ENCODE measurements at places on chromosomes 3 and 15.

GRCh38 chr3:167814441-167814951, 79.0 kb downstream of the SERPINI1 start:
- DNase-seq: no peak

DNA sequence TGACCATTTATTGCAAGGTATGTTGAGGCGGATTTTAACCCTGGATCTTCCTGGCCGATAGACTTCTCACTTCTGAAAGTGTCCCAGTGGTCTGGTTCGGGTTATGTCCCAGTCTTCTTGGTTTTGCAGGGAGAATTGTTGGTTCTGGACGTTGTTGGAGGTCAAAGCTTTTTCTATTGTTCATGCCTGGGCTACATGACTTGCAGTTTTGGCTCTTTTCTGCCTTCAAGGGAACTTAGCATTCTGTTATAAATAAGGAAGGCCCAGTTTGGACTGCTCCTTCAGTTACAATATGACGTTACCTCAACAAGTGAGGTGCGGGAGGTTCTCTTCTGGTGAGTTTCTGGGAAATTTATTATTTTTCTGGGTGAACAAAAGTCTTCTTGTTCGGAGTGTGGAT, 614.3 kb downstream of the DIPK2A start:
- no peak for DNase-seq

DNA sequence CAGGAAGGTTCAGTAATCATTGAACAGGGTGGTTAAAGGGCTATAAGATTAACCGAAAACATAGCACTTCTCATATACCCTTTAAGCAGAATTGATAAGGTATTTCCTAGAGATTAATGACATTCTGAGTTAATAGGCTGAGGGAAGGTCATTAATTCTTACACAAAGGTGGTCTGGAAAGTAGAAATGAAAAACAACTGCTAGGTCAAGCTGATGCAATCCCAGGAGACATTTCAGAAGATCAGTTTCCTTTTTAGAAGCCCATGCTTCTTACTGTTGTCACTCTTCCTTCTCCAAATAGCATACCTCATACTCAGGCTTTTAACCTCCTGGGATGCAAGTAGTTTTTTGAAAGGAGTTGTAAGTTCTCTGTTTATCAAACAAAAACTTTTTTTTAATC, 8.8 kb downstream of the FILIP1L start:
- DNase-seq: no peak

DNA sequence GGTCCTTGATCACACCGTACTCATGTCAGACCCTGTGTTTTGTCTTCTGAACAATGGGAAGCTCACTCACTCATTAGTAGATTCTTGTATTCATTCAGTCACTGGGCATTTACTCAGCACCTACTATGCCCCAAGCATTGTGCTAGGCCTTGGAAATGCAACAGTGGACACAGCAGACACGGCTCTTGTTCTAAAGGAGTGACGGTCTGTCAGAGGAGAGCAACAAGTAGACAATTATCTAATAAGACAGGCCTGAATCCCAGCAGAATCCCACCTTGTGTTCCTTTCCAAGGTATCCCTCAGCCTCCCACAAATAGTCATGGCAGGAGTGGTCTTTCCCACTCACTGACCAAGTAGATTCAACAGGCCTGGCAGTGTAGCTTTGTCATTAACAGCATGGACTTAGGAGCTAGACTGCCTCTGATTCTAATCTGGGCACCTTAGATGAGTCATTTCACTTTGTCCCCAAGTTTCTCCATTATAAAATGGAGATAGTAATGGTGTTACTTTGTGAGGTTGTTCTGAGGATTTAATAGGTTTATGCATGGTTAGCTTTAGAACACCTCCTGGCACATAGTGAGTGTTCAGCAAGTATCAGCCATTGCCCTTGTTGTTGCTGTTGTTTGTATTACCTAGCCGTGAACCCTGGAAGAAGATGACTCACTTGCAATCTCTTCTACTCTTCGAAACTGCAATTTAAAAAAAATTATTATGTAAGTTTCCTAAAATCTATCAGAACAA, 69.1 kb downstream of the SSUH2 start:
- DNase-seq: no peak

- DNase-seq: peak; percentile 66
Observed at GRCh38 chr3:49020330-49021212, 1.4 kb upstream of the NDUFAF3 start.

- DNase-seq: no peak
Observed at GRCh38 chr15:71131601-71132362, 16.5 kb downstream of the THSD4 start.

DNA sequence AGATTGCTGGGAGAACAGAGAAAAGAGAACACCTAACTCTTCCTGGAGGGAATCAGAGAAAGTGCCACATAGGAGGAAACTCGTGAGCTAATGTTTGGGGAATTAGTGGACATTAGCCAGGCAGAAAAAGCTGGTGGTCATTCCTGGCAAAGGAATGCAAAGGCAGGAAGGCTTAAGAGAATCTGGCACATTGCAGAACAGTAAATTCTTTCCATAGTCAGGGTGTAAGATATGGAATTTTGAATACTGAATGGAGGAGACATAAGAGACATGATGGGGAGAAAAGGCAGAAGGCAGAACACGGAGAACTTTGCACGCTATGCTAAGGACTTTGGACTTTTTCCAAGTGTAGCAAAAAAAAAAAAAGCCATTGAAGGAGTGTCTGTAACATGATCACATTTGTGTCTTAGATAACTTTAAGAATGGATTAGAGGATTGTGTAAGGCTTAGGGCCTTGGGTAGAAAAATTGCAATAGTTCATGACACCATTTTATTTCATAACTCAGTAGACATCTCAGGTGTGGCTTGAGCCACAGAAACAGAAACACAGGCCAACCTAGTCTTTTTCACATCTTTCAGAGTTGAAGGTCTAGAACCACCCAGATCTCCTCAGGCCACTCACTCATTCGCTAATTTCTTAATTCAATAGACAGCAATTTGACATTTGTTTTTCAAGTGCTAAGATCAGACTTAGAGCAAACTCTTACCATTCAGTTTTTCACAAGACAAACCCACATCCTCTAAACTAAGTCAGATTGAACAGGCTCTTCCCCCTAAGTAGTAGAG, 31.2 kb upstream of the CCDC80 start:
- DNase-seq: no peak

DNA sequence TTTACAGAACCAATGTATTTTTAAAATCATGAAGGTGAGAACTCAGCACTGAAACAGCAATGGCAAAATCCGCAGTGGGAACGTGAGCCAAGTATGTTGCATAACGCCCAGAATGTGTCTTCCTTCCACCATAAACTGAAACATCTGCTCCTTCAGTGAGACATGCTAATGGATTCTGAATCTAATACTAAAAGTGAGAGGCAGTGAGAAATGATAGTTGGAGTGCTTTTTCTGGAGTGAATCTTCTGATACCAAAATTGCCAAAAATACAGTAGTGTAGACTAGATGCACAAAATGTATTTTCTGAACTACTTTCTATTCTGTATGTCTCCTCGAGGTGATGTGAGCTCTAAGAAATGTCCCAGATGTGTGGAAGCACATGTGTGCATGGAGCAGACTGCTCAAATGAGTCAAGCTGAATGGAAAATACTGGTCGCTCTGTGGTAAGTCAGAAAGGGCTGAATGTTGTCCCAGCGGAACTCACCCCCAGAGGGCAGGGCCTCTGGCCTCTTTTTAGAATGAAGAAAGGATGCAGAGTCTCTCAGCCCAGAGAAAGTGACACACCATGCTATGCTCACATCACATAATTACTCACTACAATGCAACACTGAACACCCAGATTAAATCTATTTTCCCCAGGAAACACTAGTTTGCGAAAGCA, 73.0 kb downstream of the ATP10A start:
- DNase-seq: peak; percentile 31

DNA sequence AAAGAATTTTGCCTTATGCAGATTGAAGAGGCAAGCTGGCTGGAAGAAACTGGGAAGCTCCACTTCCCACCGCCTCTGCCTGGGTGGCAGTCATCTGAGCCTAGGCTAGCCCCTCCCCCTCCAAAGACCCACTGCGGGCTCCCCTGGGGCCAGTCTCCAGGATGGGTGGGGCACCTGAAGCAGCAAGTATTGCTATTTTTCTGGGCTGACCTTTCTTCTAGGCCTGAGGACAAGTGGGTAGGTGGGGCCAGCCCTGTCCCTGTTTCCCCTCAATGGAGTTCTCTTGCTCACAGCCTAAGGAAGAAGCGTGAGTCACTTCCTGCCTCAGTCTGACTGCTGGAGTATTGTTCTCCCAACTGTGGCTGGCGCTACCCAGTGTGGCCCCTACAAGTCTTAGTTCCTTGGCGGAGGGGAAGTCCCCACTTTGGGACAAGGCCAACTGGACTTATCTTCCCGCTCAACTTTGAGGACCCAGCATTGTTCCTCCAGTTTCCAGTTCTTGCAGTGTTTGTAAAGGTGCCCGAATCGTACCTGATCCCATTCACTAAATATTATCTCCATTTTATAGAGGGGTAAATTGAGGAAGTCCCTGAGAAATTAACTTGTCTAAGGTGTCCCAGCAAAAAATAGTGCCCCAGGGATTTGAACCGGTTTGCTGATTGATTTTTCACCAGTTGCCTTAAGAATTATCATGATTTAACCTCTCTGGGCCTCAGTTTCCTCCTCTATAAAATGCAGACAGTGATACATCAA, 1.4 kb downstream of the FURIN start:
- peak; percentile 72 for DNase-seq

- no peak for DNase-seq
Observed at GRCh38 chr15:93482731-93483130, 393.7 kb upstream of the RGMA start.

- DNase-seq: no peak
Observed at GRCh38 chr15:67556976-67557570, 14.6 kb downstream of the MAP2K5 start.

DNA sequence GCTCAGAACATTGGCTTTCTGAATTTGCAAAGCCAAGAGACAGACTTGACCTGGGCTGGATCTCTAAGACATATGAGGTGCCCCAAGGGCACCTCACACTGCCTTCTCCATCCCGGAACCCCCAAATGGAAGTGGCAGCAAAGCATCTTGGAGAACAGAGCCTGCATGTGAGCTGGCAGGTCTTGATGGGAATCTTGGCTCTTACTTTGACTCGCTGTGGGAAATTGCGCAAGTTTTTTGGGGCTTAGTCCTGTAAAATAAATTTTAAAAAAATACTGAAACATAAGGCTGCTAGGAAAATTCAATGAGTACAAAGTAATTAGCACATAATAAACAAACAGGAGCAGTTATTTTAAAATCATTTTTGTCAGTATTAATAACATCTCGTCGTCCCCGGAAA, 13.7 kb upstream of the SEC22A start:
- DNase-seq: no peak

GRCh38 chr3:170476291-170476690, 57.6 kb downstream of the CLDN11 start:
- DNase-seq: no peak

DNA sequence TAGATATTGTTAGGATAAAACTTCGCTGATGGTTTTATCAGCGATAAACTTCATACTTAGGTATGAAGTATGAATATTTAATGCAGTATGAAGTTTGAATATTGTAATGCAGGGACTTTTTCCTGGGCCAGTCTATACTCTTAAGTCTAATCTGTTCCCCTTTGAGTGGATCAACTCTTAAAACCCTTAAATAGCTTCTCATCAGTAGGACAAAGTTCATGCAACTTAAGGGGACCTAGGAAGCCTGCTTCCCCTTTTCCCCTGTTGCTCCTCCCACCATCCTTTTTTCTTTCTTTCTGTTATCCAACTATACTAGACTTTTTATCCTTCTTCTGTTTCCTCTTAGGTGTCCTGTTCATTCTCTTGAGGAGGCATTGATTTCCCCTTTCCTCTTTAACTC, 78.7 kb downstream of the MITF start:
- no peak for DNase-seq

DNA sequence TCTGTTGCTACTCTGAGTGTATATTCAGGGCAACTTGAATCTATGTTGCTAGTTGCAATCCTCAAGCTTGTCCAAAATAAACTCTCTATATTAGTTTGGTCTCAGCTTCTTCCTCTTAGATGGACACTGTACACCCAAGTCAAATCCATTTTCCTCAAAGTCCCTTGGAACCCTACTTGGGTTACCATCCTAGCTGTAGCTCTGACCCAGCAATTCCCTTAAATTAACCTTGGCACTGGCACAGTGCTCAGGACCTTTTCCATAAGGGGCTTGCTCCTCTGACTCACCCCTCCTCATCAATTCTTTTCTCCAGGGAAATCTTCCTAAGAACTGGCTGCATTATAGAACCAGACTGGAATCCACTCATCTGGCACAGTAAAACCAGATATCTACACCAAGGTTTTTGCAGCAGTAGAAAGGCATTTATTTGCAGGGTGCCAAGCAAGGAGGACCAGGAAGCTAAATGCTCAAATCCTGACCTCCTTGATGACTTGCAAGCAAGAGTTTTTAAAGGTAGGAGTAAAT, 44.9 kb upstream of the B3GALNT1 start:
- no peak for DNase-seq

GRCh38 chr3:111972891-111973290, 5.9 kb upstream of the ABHD10 start:
- DNase-seq: no peak

GRCh38 chr3:47874913-47875312, 72.0 kb downstream of the DHX30 start:
- no peak for DNase-seq

DNA sequence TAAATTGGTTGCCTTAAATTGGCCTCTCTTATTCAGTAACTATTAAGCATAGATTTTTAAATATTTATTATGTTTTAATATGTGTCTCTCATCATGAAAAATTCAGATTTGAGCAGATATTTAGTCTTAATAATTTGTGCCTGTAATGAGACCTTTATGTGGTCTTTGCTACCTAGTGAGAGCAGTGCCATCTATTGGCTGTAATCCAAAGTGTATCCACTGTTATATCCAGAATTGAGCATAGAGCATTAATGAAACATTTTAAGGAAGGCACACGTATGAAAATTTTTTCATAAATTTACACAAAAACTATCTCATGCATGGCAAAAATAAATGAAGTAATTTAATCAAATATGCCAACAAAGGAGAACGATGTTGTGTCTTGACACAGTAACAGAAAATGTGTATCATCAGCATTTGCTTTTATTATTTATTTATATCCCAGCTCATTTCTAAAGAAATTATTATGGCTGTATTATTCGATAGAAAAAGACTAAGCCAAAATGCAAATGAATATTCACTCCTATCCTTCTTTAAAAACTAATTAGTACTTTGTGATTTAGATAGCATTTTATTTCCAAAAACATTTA, 203.5 kb downstream of the RSRC1 start:
- DNase-seq: peak; percentile 55

GRCh38 chr3:112424394-112424793, 74.9 kb downstream of the BTLA start:
- DNase-seq: no peak

DNA sequence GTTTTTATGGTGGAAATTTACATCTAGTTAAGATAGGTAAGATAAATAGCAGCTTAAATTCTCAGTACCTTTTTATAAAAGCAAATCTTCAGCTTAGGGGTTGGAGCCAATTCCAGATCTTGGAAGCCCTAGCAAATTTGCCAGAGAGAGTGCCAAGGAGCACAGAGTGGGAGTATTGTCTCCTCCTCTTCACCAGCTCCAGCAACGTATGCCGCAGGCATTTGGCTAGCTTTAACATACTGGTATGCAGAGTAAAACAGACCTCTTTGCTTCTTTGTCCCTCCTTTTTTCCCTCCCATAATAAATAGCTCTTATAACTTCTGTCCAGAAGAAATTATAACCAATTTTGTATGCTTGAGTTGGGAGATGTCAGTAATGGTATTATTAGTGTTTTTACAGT, 140.4 kb downstream of the DIPK2A start:
- DNase-seq: no peak
